ENCODE measurements at places on chromosomes 12 and 14.

DNA sequence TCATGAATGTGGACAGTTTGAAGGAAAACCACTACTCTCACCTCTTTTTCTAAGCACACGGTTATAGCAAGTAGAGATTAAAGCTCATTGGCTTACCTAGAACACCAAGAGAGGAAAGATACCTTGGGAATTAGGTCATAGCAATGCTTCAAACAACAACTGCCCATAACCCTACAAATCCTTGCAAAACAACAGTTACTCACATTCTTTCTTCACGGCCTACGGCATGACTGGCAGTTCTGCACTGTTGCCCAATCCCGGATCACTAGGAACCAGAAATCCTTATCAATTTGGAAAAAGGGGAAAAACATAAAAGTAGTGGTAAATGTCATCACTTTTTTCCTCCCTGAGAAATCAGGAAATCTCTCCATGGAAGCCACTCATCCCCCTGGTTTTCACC lies 9.6 kb upstream of the ISM2 start:
- DNase-seq = no peak

GRCh38 chr12:51896236-51896635 lies 8.3 kb downstream of the ANKRD33 start:
- no peak for DNase-seq

- DNase-seq = no peak
Measured at GRCh38 chr12:65155784-65156183, 13.6 kb upstream of the LEMD3 start.

GRCh38 chr12:26135010-26135420 lies 10.2 kb upstream of the BHLHE41 start:
- no peak for DNase-seq

GRCh38 chr14:60695327-60695726 lies 28.8 kb downstream of the SIX4 start:
- DNase-seq = no peak

GRCh38 chr14:77562681-77563080 lies 53.8 kb downstream of the SPTLC2 start:
- no peak for DNase-seq

- DNase-seq = no peak
Measured at GRCh38 chr12:100184549-100185145, 16.0 kb upstream of the ACTR6 start.

GRCh38 chr12:19553175-19553574 lies 113.9 kb downstream of the AEBP2 start:
- DNase-seq = no peak

GRCh38 chr12:92156704-92157395 lies 11.2 kb upstream of the BTG1 start:
- no peak for DNase-seq

- DNase-seq = no peak
Measured at GRCh38 chr12:53617700-53618099, 8.5 kb downstream of the ATF7 start.

DNA sequence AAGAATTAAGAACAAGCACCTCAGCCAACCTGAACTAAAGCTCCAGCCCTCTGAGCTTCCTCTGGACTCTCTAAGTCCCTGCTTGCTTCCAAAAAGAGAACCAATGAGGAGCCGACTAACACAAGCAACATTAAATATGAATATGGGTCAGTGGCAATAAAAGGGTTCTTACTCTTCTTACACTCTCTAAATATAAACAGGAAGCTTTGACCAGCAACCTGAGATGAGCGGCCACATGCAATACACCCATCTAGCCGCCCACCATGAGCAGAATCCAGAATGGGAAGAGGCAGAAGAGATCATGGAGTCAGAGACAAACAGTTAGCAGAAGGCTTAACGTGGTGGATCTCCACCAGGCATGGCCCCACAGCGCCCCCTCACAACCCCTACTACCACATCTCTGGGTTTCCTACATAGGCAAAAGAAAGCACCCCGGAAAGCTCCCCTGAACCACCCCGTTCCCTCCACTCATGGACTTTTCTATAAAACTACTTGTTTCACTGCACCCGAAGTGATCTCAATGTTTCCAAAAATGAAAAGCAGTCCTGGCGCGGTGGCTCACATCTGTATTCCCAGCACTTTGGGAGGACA lies 59.4 kb downstream of the TTC7B start:
- DNase-seq = no peak

GRCh38 chr12:78249578-78249977 lies 418.9 kb downstream of the NAV3 start:
- no peak for DNase-seq

- DNase-seq = no peak
Measured at GRCh38 chr14:96727073-96727472, 70.1 kb upstream of the VRK1 start.

DNA sequence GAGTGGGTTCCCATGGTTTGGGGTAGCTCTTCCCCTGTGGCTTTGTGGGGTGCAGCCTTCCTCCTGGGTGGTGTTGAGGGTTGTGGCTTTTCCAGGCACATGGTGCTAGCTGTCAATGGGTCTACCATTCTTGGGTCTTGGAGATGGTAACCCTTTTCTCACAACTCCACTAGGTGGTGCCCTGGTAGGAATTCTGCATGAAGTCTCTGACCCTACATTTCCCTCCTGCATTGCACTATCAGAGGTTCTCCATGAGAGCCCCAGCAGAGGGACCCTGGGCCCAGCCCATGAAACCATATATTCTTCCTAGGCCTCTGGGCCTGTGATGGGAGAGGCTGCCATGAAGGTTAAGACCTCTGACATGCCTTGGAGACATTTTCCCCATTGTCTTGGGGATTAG lies 1093.3 kb downstream of the SLC16A7 start:
- no peak for DNase-seq

DNA sequence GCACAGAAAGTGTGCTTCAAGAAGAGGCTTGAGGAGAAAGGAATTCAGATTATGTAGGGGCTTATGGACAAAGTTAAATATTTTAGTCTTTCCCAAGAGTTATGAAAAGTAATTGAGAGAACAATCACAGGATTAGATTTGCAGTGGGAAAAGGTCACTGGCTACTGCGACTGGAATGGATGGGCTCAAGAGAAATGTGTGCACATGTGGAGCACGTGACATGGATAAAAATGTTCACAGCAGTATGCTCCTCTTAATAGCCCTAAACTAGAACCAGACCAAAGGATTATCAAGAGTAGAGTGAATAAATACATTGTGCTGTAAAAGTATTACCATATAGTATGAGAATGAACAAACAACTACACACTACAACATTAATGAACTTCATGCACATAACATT lies 78.1 kb downstream of the ABCD2 start:
- DNase-seq = no peak

Data from neural crest cell (in vitro differentiated cells).